ENCODE measurements at places on chromosomes 3 and 15.

- DNase-seq: no peak
Measured at GRCh38 chr3:55169608-55170072, 241.8 kb upstream of the LRTM1 start.

DNA sequence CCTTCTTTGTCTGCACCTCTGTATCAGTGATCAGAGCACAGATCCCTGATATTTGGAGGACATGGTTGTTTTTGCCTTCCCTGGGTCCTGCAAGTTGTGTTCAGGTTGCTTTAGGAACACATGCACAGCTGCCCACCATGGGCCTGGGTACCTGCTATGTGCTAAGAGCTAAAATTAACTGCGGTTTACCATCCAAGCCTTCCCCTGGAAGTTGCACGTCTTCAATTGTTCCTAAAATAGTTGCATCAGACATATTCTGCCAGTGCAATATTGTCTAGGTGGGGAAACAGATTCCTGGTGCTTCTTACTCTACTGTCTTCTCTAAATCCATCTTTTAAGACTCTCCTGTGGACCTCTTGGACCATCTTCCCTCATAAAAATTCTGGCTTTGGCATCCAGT is 80.9 kb downstream of the PDE8A start:
- DNase-seq: no peak

GRCh38 chr3:172103724-172104123 is 64.3 kb downstream of the FNDC3B start:
- DNase-seq: no peak

GRCh38 chr15:46901001-46901400 is 816.3 kb upstream of the SEMA6D start:
- no peak for DNase-seq

- DNase-seq: no peak
Measured at GRCh38 chr15:92624401-92624991, 31.1 kb downstream of the FAM174B start.

DNA sequence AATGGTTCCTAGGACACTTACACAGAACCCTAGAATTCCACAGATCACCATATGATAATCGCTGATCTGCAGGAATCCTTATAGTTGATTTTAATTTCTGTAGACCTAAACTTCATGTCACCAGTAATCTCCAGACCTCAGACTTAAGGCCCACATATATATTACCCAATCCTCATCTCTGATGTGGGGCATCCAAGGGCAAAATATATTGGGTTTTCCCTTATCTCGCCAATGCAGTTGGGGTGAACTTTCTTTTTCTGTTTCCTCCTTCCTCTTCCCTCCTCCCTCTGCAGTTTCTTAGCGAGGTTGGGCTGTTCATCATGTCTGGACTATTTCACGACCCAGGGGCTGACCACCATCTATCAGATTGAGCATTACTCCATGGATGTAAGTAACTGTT is 230.2 kb downstream of the P3H2 start:
- no peak for DNase-seq

DNA sequence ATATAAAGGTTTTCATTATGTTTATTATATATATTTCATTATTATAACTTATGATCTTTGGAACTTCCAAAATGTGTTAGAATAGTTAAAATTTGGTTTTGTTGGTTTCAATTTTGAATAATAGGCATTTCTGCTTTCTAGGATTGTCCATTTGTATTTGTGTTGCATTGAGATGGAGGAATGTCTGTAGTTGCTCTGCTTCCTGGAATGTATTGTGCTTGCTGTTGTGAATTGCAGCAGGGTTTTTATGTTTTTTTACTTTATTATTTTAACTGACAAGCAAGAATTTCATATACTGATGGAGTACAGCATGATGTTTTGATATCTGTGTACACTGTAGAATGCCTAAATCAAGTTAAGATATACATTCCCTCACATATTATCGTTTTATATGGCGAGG is 247.4 kb downstream of the XXYLT1 start:
- no peak for DNase-seq

DNA sequence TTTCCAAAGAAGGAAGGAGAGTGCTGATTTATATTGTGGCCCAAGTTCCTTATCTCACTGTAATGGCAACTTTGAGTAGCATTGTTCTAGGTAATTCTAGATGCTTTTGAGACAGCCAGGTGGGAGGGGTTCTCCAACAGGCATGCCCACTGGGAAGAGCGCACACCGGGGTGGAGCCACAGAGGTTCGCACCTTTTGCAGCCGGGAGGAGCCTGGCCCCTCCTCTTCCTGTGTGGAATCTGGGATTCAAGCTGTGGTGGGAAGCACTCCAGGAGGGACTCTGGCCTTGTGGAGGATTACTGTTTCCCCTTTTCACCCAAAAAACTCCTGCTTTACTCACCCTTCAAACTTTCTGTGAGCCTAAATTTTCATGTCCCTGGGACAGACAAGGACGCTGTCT is 53.1 kb downstream of the CFAP20DC start:
- DNase-seq: no peak

GRCh38 chr3:85977615-85978338 is 1013.2 kb downstream of the VGLL3 start:
- DNase-seq: no peak

DNA sequence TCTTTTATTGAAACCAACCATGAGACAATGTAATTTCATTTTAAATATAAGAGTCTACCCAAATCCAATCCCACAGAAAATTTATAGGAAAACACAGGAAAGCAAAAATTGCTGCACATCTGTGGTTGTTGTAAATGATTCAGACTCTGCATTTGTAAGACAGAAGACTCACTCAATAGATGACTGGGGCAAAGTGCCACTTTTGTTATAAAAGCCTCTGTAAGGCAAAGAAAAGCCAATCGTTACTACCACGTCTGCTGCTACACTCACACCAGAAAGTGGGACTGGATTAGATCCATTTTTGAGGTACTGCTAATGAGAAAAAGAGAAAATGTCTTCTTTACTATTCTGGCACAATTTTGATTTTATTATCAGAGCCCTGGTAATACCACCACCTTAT is 74.9 kb downstream of the SEMA6D start:
- DNase-seq: no peak

DNA sequence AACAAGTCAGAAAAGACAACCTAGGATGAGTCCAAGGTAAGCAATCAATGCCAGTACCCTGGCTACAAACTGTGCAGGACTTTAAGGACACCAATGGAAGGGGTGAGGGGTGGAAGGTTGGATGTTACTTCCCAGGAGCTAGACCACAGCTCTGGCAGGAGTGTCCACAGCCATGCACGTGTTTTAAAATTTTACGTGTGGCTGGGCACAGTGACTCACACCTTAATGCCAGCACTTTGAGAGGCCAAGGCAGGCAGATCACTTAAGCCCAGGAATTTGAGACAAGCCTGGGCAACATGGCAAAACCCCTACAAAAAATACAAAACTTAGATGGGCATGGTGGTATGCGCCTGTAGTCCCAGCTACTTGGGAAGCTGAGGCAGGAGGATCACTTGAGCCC is 14.7 kb upstream of the HDC start:
- DNase-seq: no peak

DNA sequence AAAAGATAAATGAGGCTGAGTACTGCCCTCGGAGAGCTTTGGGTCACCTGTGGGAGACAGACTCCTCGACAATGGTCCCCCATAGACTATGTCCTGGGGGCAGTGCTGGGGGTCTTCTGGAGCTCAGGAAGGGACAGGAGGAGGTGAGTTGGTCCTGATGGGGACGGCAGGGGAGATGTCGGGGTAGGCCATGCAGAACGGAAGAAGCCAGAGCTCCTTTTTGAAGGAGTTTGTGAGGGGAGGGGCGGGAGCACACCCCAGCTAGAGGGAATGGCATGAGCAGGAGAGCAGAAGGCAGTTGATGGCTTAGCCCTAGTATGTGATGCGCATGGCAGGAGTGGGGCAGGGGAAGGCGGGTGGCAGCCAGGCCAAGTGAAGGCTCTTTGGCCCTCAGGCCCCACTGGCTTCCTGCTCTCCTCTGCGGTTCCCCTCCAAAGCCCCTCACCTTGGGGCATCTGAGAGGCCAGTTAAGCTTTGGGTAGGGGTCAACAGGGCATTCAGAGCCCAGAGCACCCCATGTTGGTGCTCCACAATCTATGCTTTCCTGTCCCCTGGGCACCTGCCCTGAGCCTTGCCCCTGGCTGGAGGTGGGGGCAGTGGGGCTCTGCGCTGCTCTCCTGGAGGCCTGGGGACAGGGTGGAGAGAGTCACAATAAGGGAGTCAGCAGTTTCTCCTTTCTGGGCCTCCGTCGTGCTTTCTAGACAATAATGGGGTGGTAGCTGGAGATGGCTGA is 179.3 kb downstream of the SMAD6 start:
- peak; percentile 5 for DNase-seq

DNA sequence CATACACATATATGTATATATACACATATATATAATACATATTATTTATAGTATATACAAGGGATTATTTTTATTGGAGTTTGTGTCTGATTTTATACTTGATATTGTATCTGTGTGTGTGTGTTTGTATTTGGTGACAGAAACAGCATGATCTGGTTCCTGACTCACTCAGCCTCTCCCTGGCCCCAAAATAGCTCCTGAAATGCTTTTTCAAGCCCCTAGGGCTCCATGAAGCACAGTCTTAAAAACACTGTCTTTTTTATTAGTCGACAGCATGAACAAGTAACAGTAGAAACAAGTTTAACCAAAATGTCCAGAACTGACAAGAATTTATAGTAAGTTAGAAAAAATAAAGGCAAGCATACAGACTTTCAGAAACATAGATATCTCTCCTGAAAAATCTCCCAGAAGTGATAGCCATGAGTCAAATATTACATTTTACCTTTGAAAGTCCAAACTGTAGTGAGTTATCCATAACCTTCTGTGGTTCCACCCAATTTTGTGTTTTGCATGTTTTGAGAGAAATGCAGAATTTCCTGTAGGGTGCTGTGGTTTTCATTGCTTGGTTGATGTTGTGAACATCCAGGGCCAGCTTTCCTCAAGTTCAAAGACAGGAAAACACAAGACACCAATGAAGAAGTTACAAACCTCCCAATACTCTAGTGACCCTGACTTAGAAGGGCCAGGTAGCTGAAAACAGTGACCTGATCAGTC is 98.5 kb upstream of the CCDC80 start:
- no peak for DNase-seq

DNA sequence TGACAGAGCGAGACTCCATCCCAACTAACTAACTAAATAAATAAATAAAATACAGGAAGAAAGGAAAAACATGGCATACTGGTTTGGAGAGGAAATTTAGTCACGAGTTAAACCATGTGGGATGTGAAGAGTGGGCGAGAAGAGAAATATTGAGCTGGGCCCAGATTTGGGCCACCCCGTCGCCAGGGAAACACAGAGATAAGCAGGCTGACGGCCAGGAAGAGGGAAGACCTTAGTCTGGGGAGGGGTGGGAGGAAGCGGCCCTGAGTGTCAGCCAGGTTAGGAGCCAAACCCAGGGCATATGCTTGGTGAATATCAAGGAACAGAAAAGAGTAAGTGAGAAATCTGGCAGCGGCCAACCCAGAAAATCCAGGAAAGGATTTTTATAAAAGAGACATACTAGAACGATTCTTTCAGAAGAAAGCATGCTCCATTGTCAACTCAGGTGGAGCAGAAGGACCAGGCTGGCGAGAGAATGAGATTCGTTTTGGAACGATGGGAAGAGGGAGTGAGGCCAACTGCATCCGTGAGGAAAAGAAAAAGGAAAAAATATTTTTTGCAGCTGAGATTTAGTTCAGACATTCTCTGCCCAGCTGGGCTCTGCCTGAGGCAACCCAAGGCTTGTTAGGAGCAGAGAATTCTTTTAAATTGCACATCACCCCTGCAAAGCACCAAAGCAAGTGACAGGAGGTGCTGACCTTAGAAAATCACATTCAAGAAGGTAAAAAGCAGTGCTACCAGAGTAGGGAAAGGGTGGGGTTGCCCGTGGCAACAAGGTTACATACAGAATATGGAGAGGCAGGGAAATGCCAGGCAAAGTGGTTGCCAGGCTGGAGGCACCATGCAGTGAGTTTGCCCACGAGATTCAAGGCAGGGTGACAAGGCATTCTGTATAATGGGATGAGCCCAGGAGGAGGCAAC is 59.3 kb upstream of the RAD18 start:
- no peak for DNase-seq

GRCh38 chr3:169147238-169148008 is 516.1 kb downstream of the MECOM start:
- DNase-seq: peak; percentile 15

GRCh38 chr3:192303235-192303634 is 424.1 kb downstream of the FGF12 start:
- no peak for DNase-seq

GRCh38 chr15:93150910-93151881 is 62.2 kb upstream of the RGMA start:
- no peak for DNase-seq

DNA sequence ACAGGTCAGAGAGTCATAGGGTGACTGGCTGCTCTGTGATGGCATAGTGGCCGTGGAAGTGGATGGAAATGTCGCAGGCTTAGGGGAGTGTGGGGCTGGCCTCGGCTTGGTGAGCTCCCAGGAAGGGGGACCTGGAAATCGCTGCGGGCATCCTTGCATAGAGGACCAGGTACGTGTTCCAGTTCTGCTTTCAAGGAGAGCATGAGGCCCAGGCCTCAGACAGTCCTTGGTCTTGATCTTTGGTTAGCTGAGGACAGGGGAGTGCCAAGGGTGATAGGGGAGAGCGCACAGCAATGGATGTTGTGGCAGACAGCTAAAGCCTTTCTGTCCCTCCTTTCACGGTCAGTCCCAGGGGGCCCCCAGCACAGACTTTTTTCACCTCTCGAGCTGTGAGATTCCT is 110.5 kb downstream of the SNRPN start:
- DNase-seq: no peak

GRCh38 chr3:172174513-172175253 is 135.3 kb downstream of the FNDC3B start:
- DNase-seq: no peak

DNA sequence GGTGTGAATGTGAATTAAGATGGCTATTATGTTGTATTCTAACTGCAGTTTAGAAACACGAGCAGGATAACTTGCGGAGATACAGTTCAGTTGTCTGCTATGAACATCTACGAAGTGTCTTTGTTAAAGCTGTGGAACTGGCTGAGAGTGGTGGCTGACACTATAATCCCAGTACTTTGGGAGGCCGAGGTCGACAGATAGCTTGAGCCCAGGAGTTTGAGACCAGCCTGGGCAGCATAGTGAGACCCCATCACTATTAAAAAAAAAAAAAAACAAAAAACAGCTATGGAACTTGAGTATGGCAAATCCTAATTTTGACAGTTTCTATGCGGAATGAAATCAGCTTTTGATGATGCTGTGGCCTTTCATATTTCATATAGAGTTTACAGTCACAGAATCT is 1.7 kb downstream of the EAF1 start:
- DNase-seq: no peak
